ENCODE measurements at places on chromosomes 2 and 18. TPM values are rescaled to one million over a fixed set of nuclear protein-coding genes. Genes with fewer than 3 reads are reported as not detected.

- no peak overlapping the region for H3K4me3 ChIP-seq
- no peaks in the 10 kb centered on the region for H3K27me3 ChIP-seq
- no peak overlapping the region for H3K27ac ChIP-seq
- no peaks in the 10 kb centered on the region for H3K36me3 ChIP-seq
These were observed 27.2 kb upstream of the EFR3B start for GRCh38 chr2:25014631-25015030.

DNA sequence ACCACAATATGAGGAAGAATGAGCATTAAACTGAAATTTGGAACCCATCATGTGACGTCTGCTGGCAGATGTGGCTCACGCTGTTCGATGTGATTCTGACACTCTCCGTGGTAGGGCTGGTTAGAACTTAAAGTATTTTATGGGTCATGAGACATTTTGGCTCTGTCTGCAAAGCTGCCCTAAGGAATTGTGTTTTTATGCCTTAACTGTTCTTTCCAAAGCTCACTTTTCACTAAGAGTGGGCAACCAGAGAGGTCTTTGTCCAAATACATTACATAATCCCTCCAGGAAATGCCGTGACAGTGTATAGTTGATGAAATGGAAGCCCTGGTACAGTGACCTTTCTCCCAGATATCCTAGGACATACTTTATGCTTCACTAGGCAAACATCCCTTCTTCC, 119.1 kb downstream of the AQP4 start:
- no peaks in the 10 kb centered on the region for H3K36me3 ChIP-seq
- DNase-seq: peak; percentile 21
- no peak overlapping the region for H3K27ac ChIP-seq
- no peak overlapping the region for H3K4me3 ChIP-seq
- no peaks in the 10 kb centered on the region for H3K27me3 ChIP-seq
- no peaks in the 10 kb centered on the region for H3K4me1 ChIP-seq

GRCh38 chr2:121348128-121348740, 63.2 kb upstream of the TFCP2L1 start:
- no peaks in the 10 kb centered on the region for H3K4me1 ChIP-seq
- no peaks in the 10 kb centered on the region for H3K27me3 ChIP-seq
- peaks cover 100% of the 10 kb centered on the region for H3K36me3 ChIP-seq
- no peak overlapping the region for H3K27ac ChIP-seq
- no peak for DNase-seq

DNA sequence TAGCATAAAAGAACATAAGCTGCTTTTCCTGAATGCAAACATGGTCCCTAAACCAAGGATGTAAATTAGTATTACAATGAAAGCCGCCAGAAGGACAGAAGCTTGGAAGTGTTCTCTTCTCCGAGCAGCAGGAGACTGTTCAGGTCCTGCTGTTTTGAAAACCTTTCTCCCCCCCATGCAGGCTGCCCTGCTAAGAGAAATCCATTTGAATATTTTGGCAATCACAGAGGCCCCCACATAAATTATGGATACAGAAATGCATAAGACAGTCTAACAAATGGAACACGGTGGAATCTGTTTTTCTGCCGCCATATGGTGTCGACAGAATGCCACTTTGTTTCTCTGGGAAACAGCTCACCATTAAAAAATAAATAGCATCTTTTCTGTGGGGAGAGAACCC, 600.4 kb upstream of the KLHL29 start:
- DNase-seq: no peak
- H3K4me3 ChIP-seq: no peak overlapping the region
- no peaks in the 10 kb centered on the region for H3K4me1 ChIP-seq
- no peaks in the 10 kb centered on the region for H3K27me3 ChIP-seq
- no peak overlapping the region for H3K27ac ChIP-seq

- H3K4me1 ChIP-seq: peaks cover 18% of the 10 kb centered on the region
- H3K27ac ChIP-seq: peak overlapping the region; percentile 62
- peak; percentile 91 for DNase-seq
- no peaks in the 10 kb centered on the region for H3K27me3 ChIP-seq
- peak overlapping the region; percentile 47 for H3K4me3 ChIP-seq
- no peaks in the 10 kb centered on the region for H3K36me3 ChIP-seq
These were observed 11.4 kb downstream of the SNED1 start for GRCh38 chr2:241009601-241010530.

- no peak for DNase-seq
- peaks cover 37% of the 10 kb centered on the region for H3K4me1 ChIP-seq
- H3K27me3 ChIP-seq: no peaks in the 10 kb centered on the region
- H3K4me3 ChIP-seq: no peak overlapping the region
- peaks cover 24% of the 10 kb centered on the region for H3K36me3 ChIP-seq
These were observed 56.0 kb downstream of the ROCK2 start for GRCh38 chr2:11288431-11288830.

GRCh38 chr2:236264256-236264655, at the start of gene ASB18:
ASB18 (minus strand) TSS chr2:236264406; CDS start chr2:236264345, 61 bp downstream.
- H3K4me3 ChIP-seq: no peak within 1 kb of the TSS
- DNase-seq: no peak
- no peak within 1 kb of the TSS for H3K27ac ChIP-seq
- no peaks in the 10 kb centered on the region for H3K36me3 ChIP-seq

DNA sequence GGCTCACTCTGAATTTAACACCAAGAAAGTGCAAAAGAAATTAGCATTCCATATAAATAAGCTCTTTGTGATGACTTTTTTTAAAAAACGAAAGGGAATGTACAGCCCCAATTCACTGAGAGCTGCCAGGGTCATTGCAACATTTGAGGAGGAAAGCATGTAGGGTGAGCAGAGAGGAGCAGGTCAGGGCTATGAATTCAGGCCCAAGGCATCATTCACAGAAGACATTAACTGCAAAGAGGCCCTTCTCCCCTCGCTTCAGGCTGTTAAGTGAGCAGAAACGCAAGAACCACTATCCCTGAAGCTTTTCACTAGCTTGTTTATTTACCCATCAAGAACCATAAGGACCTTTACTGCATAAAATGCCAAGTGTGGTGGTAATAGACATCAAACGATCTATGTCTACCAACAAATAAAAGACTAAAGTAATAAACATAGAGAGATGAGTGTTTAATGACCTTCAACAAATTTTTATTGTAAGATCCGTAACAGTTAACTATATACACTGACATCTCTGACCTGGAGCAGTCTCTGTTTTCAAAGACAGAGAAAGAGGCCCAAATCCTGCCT, 333.1 kb upstream of the HNRNPA3 start:
- H3K4me1 ChIP-seq: no peaks in the 10 kb centered on the region
- H3K27ac ChIP-seq: no peak overlapping the region
- DNase-seq: no peak
- no peaks in the 10 kb centered on the region for H3K27me3 ChIP-seq
- H3K4me3 ChIP-seq: no peak overlapping the region
- H3K36me3 ChIP-seq: no peaks in the 10 kb centered on the region

- H3K4me1 ChIP-seq: no peaks in the 10 kb centered on the region
- no peak for DNase-seq
- H3K27me3 ChIP-seq: no peaks in the 10 kb centered on the region
- H3K4me3 ChIP-seq: no peak overlapping the region
These were observed 236.3 kb upstream of the ID2 start for GRCh38 chr2:8445580-8445979.

GRCh38 chr2:238420878-238421694, 5.6 kb upstream of the ASB1 start:
- DNase-seq: no peak
- H3K27ac ChIP-seq: no peak overlapping the region
- no peaks in the 10 kb centered on the region for H3K27me3 ChIP-seq
- H3K4me3 ChIP-seq: no peak overlapping the region
- peaks cover 19% of the 10 kb centered on the region for H3K4me1 ChIP-seq

DNA sequence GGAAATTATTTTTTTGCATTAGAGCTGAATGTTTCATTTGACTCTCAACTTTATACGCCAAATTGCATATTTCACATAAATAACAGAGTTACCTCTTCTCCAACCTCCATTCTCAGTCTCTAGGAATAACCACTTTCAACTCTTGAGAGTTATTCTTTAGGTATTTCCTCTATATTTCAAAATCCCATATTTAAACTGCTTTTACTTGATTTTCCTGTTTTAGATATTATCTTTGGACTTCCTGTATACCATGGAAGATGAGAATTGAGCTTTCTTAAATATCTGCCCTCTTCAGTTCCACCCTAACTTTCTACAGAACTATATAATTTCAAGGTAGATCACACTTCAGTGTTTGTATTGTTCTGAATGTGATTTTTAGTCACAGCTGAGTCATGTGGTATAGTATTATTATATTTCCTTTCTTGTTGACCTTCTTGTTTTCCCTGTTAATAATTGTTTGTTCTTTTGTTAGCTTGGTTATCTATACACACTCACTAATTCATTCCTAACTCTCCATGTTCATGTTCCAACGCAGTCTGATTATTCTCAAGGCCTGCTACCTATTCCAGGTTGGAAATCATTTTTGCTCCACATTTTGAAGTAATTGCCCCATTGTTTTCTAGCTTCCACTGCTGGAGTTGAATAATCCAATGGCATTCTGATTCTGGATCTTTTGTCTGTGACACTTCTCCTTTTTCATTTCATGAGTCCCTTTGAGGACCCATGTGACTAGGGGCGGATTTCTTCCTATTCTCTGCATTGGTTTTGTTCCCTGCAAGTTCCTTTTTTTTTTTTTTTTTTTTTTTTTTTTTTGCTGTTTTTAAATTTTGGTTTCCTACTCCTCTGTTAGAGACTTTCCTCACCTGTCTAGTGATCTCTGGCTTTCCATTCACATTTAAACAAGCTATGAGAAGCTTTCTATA, 156.8 kb upstream of the RBMS1 start:
- DNase-seq: no peak
- H3K4me1 ChIP-seq: no peaks in the 10 kb centered on the region
- no peak overlapping the region for H3K4me3 ChIP-seq
- no peaks in the 10 kb centered on the region for H3K27me3 ChIP-seq
- no peaks in the 10 kb centered on the region for H3K36me3 ChIP-seq
- H3K27ac ChIP-seq: no peak overlapping the region

DNA sequence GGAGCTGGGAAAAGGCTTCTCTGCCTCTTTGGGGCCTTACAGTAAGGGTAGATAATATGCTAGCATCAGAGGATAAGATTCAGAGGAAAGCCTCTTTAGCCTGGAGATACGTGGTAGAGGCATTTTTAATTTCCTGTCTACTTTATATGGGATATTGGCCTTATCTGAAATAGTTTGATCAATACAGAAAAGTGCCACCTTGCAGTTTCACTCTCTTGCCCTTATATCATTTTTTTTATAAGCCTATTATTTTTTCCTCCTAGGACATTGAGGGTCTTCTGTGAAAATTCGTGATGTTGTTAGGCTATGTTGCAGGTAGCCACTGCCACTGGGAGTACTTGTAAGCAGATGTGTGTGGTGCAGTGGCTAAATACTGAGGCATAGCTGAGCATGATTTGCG, 40.1 kb upstream of the TOGARAM2 start:
- H3K27ac ChIP-seq: no peak overlapping the region
- no peaks in the 10 kb centered on the region for H3K27me3 ChIP-seq
- DNase-seq: no peak
- H3K4me1 ChIP-seq: no peaks in the 10 kb centered on the region

- no peaks in the 10 kb centered on the region for H3K36me3 ChIP-seq
- no peak overlapping the region for H3K27ac ChIP-seq
- no peak overlapping the region for H3K4me3 ChIP-seq
These were observed 105.0 kb downstream of the LTBP1 start for GRCh38 chr2:33051586-33052360.

DNA sequence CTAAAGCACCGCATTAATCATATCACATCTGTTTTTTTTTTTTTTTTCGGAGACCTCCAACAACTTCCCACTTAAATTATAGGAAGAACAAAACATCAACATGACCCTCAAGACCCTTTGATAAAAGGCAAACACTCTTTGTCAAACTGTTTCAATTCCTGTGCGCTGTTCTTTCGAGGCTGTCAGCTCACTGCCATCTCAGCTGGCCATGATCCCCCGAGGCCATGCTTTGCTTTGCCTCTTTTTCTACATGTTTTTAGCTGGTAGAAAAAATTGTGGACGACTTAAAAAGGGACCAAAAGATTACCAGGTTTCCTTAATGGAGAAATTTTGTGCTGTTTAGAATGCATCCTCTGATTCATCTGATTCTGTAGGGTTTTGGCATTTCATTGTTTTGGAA, 138.2 kb downstream of the DPP10 start:
- H3K36me3 ChIP-seq: no peaks in the 10 kb centered on the region
- H3K27me3 ChIP-seq: no peaks in the 10 kb centered on the region
- H3K27ac ChIP-seq: no peak overlapping the region
- no peak for DNase-seq
- no peak overlapping the region for H3K4me3 ChIP-seq

GRCh38 chr2:43044093-43044681, 182.2 kb downstream of the ZFP36L2 start:
- no peaks in the 10 kb centered on the region for H3K36me3 ChIP-seq
- peaks cover 24% of the 10 kb centered on the region for H3K4me1 ChIP-seq
- H3K4me3 ChIP-seq: no peak overlapping the region
- no peak for DNase-seq
- no peaks in the 10 kb centered on the region for H3K27me3 ChIP-seq

DNA sequence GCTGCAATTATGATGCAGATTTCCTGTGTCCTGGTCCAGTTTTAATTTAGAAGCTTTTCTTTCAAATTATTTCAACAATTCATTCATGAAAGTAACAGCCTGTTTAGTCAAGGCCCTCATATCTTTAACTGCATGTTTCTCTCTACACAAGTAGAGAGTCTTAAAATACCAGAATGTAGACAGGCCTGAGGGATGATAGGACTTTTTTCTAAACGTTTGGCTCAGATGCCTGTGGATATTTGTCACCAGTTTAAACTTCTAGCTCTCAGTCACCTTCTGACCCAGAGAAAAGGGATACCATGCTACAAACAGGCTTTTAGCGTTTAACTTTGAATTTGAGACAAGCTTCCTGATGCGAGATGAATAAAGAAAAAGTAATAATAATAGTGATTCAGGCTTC, 15.7 kb downstream of the COL5A2 start:
- no peak for DNase-seq
- no peak overlapping the region for H3K4me3 ChIP-seq
- no peaks in the 10 kb centered on the region for H3K36me3 ChIP-seq
- H3K4me1 ChIP-seq: peaks cover 48% of the 10 kb centered on the region
- peak overlapping the region; percentile 49 for H3K27ac ChIP-seq

DNA sequence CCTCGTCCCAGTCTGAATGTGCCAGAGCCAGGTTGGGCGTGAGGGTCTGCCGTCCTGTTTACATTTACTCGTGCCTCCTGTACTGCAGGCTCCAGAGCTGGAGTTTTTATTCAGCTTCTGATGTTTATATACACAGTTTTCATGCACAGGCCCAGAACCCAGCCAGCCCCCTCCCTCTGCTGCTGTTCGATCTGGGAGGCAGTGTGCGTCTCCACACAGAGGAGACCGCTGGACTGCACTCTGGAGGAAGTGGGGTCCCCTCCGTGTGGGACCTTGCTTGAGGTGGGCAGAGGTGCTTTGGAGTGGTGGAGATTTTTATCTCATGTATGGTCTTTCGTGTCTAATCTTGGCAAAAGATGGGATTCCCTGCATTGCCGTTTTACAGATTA, 90.6 kb downstream of the GLI2 start:
- no peaks in the 10 kb centered on the region for H3K27me3 ChIP-seq
- peak overlapping the region; percentile 65 for H3K27ac ChIP-seq
- no peaks in the 10 kb centered on the region for H3K36me3 ChIP-seq
- H3K4me1 ChIP-seq: peaks cover 62% of the 10 kb centered on the region
- no peak for DNase-seq

SLC20A1 gene
- 12.0 TPM for total RNA-seq

RIT2 gene
- total RNA-seq: not detected

TOGARAM2 gene
- total RNA-seq: 0.71 TPM

SCYGR4 gene
- not detected for total RNA-seq

TUBA3E gene
- not detected for total RNA-seq

UCN gene
- 6.1 TPM for total RNA-seq

NPPC gene
- total RNA-seq: not detected

WNT6 gene
- total RNA-seq: 14.3 TPM
